ENCODE measurements at places on chromosomes 7 and 10. TPM values are rescaled to one million over a fixed set of nuclear protein-coding genes. Genes with fewer than 3 reads are reported as not detected.
A peak's percentile ranks its signal among the peaks of the same experiment; 100 is the strongest.

DNA sequence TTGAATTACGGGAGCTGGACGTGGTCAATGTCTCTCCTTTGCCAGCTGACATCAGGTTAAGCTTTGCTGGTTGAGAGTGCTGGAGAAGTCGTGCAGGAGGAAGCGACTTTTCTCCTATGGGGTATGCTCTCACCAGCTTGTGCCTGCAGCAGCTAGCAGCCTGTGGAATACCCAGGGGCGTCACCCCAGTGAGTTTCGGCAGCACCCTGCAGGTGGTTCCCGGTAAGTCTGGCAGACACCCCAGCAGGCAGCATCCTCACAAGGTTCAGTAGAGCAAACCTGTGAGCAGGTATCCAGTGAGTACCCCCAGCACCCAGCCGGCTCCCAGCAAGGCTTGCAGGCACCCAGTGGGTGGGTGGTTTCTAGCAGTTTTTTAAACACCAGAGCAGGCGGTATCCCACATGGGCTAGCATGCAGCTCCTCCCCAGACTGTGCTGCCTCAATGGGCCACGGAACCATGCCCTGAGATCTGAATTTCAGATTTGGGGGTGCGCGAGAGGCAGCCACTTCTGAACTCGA is 74.8 kb upstream of the SVIL start:
- DNase-seq: no peak

DNA sequence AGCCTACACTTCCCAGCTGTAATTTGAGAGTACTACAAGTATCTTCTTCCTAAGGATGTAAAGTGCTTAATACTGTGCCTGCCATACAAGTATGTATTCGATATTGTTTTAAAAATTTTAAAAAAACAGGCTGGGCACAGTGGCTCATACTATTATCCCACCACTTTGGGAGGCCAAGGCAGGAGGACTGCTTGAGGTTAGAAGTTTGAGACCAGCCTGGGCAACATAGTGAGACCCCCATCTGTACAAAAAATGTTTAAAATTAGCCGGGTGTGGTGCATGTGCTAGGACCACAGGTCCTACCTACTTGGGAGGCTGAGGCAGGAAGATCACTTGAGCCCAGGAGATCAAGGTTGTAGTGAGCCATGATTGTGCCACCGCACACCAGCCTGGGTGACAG is 8.3 kb downstream of the ARMC10 start:
- no peak for DNase-seq

GRCh38 chr7:149074116-149074885 is 16.2 kb downstream of the ZNF786 start:
- DNase-seq: peak; percentile 50

DNA sequence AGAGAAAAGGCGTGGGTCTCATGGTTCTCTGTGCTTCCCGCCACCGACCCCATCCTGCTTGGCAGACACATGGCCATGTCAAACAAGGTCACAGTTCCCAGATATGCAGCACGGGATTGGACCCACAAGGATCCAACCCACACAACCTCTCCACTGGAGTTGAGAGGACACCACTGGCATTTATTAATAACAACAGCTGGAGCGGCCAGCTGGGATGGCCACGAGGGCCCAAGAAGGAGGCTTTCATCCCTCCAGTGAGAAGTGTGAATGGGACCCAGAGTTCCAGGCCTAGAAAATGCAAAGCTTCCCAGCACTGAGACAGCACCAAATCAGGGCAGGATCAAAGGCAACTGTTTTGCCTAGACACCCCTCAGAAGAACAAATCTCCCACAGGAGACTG is 31.5 kb downstream of the FGFR2 start:
- no peak for DNase-seq

DNA sequence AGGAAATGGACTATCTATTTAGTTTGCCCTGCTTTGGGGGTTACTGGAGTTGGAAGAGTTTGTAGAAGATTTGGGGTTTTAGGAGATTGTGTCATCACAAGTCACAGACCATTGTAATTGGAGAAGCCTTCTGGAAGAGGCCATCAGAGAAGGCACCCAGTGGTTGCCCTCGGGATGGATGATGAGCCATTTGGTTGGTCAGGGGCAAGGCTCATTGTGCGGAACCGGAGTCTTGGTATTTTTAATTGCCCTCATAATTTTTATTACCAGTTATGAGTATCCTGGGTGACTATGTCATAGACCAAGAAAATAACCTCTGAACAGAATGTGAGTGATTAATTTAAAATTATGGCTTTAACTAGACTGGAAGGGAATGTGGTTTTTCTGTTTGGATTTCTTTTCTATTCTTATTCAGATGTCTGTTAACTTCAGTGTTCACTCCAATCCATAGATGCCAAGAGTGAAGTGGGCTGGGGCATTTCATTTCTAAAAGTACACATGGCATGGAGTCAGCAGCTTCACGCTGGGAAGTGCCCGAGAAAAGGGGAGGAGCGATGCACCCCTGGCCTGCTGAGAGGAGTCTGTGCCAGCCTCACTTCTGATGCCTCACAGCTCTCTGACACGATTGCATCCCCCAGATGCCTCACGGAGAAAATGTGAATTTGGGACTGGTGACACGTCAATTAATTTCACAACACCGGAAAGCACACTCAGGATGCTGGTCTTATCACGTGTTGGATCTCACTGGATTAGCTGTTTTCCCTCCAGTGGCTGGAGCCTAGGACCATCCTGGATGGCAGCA is 225.6 kb upstream of the IGFBP3 start:
- DNase-seq: peak; percentile 85

- no peak for DNase-seq
Observed at GRCh38 chr7:7414791-7415603, 120.7 kb downstream of the COL28A1 start.

GRCh38 chr10:69578508-69578991 is 5.3 kb upstream of the NEUROG3 start:
- DNase-seq: no peak

DNA sequence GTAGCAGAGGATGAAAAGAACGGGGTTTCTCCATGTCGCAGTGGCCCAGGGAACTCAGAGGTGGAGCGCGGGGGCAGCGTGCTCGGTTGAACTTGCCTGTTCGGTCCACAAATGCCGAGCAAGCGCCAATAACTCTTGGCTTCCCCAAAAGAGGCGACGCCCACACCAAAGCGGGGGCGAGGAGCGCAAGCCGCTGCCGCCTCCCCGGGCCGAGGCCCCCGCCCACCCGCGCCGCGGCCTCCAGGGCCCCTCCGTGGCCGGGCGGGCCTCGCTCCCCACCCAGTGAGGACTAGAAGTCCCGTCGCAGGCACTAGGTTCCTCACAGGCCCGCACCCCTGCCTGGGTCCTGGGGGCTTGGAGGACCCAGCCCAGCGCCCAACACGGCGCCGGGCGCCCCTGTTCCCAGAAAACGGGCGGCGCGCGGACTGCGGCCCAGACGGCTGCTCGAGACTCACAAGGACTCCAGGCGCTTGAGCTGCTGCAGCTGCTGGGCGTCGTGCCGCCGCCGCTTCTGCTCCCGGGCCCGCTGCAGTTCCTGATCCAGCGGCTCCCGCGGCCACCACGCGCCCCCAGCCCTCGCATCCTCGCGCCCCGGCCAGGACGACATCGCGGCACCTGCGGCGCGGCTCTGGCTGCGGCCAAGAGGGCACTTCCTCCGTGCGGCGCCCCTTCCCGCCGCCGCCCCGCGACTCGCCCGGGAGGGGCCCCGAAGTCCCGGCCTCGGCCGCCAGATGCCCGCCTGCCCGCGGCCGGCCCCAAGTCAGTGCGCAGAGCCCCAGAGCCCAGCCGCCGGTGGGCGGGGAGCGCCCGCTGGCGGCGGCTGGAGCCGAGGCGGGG is 14.6 kb upstream of the FKBP9 start:
- DNase-seq: peak; percentile 80

DNA sequence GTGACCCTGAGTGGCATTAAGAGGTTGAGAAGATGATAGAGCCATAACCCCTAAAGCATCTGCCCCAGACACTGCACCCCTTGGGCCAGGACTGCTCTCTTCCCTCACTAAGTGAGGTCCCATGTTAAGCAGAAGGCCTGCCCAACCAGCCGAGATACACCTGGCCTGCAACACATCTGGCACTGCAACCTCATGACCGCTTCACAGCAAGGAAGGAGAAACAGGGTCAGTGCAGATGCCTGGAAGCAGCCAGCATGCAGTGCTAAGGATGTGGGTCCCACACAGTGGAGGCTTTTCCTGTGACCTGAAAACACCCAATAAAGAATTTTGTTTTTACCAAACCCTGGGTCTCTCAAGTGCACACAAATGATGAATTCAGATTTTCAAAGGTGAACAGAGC is 7.4 kb downstream of the NOD1 start:
- no peak for DNase-seq

The WEE2 gene
- not detected for total RNA-seq

The LIPN gene
- total RNA-seq: not detected

The ASB10 gene
- not detected for total RNA-seq
